Adrenal gland (tissue), 19 donors: ENCODE measurements at places on chromosomes 1 and 21. TPM values are rescaled to one million over a fixed set of nuclear protein-coding genes. Genes with fewer than 3 reads are reported as not detected.

Gene C8B
- not detected for total RNA-seq

GRCh38 chr1:1431845-1432273, 3.6 kb upstream of the VWA1 start:
- DNase-seq, result no peak
- H3K36me3 ChIP-seq, result no peaks in the 10 kb centered on the region
- H3K4me3 ChIP-seq, result no peak overlapping the region
- H3K27ac ChIP-seq, result peak overlapping the region; percentile 77
- H3K4me1 ChIP-seq, result peaks cover 30% of the 10 kb centered on the region

DNA sequence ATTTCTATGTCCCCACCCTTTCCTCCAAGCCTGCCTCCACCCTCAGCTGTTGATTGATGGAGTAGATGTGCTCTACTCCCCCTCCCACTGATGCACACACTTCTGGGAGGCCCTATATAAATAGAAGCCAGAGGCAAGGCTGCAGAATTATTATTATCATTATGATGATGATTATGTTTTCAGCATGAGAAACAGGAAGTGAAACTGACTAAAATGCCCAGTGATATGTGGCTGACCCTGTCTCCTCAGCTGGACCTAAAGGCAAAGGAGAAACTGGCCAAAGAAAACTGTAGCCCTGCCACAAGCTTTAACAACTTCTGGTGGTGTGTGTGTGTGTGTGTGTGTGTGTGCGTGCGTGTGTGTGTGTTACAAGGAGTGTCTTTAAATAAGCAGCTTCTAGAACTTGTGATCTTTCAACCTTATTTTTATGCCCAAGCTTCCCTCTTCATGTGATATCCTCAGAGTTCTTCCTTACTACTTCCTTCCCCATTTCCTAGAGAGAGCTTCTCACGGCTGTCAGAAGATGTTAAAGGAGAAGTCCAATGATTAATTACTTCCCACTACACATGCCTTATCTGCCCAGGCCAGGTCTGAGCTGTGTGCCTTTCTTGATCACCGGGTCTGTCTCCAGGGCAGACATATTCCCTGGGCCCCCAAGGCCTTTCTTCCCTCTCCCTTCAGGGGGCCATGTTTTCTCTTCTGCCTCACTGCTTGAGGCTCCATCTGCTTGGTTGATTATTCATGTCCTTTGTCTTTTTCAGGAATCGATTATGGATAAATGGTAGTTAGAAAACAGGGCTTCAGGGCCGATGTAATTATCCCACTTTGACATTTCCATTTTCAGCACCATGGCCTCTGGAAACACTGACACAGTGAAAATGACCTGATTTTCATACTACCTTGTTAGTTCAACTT, 11.6 kb upstream of the MAPKAPK2 start:
- H3K4me3 ChIP-seq, result no peak overlapping the region
- H3K36me3 ChIP-seq, result no peaks in the 10 kb centered on the region
- no peak overlapping the region for H3K27ac ChIP-seq
- H3K4me1 ChIP-seq, result peaks cover 9% of the 10 kb centered on the region
- DNase-seq, result no peak

DNA sequence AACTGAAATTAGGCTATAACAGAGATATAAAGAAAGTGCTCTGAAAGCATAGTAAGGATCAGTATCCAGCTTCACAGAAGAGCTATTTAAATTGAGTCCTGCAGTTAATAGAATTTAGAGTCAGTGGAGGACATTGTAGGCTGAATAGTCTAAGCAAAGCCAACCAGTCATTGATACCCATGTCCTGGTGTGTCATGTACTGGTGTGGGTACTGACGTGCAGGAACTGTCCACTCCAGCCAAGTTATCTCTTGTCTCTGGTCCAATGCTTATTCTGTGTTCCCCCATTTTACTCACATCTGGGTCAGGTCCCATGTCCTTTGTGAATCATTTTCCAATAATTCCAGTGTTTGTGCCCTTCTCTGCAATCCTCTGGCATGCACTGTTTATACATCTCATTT, 90.0 kb downstream of the MACF1 start:
- peaks cover 7% of the 10 kb centered on the region for H3K4me1 ChIP-seq
- H3K4me3 ChIP-seq, result no peak overlapping the region
- no peaks in the 10 kb centered on the region for H3K27me3 ChIP-seq
- H3K36me3 ChIP-seq, result no peaks in the 10 kb centered on the region
- H3K27ac ChIP-seq, result peak overlapping the region; percentile 20

DNA sequence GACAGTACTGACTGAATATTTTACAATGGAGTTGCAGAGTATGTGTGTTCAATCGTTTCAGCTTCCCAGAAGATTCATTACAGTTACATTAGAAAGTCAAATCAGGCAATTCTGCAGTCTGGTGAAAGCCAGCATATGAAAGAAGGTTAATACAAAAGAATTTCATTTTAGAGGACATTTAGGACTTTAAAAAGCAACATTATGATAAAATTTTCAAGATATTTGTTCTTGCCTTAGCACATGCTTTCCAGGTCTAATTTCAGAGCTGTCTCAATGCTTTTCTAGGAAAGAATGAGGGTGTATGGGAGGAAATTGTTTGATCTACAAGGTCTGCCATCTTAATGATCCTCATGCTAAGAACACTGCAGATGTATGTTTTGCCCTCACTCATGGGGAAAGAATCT, 63.2 kb downstream of the RERE start:
- no peaks in the 10 kb centered on the region for H3K27me3 ChIP-seq
- no peak for DNase-seq
- H3K4me1 ChIP-seq, result peaks cover 34% of the 10 kb centered on the region
- no peak overlapping the region for H3K27ac ChIP-seq

GRCh38 chr1:12087797-12088314, 24.8 kb downstream of the TNFRSF8 start:
- no peak for DNase-seq
- no peak overlapping the region for H3K27ac ChIP-seq
- no peaks in the 10 kb centered on the region for H3K36me3 ChIP-seq
- H3K4me3 ChIP-seq, result no peak overlapping the region
- no peaks in the 10 kb centered on the region for H3K27me3 ChIP-seq

DNA sequence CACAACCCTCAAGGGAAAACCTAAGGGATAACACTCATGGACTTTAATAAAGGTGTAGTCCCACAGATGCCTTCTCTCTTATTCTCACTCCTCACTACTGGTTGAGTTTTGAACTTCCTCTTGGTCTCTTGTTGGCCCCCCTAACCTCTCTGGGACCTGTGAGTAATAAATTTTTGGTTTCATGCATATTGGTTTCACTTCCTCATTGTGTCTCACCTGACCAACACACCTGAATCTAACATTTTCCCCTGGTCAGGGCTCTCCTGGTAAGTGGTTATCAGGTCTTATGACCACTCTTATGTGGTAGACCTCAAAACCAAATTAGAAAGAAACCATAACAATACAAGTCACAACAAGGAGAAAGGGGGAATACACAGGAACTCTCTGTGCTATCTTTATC, 60.5 kb upstream of the PRMT6 start:
- no peaks in the 10 kb centered on the region for H3K4me1 ChIP-seq
- no peak overlapping the region for H3K4me3 ChIP-seq
- H3K36me3 ChIP-seq, result no peaks in the 10 kb centered on the region

GRCh38 chr1:10516925-10517676, 42.4 kb downstream of the PEX14 start:
- H3K27me3 ChIP-seq, result no peaks in the 10 kb centered on the region
- no peak overlapping the region for H3K27ac ChIP-seq
- H3K4me1 ChIP-seq, result peaks cover 11% of the 10 kb centered on the region
- no peaks in the 10 kb centered on the region for H3K36me3 ChIP-seq

Gene KCNE2
- total RNA-seq, result not detected

DNA sequence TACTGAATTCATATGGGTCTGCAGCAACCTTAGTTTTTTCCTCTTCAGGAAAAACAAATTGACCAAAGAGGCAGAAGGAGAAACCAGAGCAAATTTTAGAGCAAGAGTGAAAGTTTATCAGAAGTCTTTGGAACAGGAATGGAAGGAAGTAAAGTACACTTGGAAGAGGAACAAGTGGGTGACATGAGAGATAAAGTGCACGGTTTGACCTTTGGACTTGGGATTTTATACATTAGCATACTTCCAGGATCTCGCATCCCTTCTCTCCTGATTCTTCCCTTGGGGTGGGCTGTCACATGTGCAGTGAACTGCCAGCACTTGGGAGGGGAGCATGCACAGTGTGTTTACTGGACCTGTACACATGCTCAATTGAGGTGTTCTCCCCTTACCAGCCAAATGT, 754.8 kb upstream of the ADAMTS5 start:
- H3K4me1 ChIP-seq, result no peaks in the 10 kb centered on the region
- no peak overlapping the region for H3K4me3 ChIP-seq
- no peaks in the 10 kb centered on the region for H3K27me3 ChIP-seq
- no peak for DNase-seq
- H3K27ac ChIP-seq, result no peak overlapping the region
- no peaks in the 10 kb centered on the region for H3K36me3 ChIP-seq
